Stimulated activated CD8-positive, alpha-beta memory T cell treated with anti-CD3 and anti-CD28 coated beads, Interleukin-12 subunit alpha, Interleukin-12 subunit beta, amount 100 ng/mL, for 4 hours (primary cell): ENCODE measurements at places on chromosomes 12 and 14.

DNA sequence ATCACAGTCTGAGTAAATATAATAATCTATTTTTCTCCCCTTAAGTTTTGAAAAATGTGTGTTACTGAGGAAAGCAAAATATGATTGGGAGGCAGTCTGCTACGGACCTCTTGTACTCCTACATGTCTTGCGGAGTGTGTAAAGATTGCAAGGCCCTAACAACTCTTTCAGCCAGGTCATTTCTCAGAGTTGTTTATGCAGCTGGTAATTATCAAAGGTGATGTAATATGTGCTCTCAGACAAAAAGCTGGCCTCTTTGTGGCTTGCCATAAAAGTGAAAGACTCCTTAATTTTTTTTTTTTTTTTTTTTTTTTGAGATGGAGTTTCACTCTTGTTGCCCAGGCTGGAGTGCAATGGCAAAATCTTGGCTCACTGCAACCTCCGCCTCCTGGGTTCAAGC lies 40.5 kb upstream of the MON2 start:
- no peak for DNase-seq

GRCh38 chr12:12079291-12079690 lies 8.6 kb downstream of the BCL2L14 start:
- DNase-seq, result no peak

DNA sequence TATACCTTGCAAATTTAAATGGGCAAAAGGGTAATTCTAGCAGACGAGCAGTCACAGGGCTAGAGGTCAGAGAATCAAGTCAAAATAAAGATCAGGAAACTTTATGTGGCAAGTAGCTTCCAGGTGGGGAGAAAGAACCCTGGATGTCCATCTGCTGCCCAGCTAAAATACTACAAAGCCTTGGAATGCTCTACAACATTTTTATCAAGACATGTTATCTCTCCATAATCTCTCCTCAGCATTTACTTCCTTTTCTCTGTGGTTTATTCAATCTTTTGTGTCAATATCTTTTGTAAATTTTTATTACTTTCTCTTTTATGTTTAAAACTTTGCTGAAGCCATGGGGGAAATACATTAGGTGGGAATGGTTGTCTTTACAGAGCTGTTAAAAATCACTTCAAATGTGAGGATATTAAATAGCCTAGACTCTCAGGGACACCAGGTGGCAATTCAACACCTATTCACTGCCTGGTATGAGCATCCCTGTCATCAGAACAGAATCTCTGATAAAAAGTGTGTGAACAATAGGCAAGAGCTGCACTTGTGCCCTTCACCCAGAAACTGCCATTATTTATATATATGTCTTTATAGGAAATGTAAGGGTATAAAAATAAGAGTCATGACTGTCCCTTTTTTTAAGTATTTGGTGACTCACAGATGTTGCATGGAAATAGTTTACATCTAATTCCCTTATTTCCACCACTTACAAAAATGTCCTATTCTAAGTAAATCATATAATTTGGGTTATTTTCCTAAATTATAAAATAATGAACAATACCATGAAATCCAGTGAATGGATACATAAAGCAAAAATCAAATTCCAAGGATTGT lies 152.9 kb downstream of the EPS8 start:
- DNase-seq, result no peak

GRCh38 chr12:46553266-46553665 lies 180.7 kb upstream of the SLC38A2 start:
- DNase-seq, result no peak

DNA sequence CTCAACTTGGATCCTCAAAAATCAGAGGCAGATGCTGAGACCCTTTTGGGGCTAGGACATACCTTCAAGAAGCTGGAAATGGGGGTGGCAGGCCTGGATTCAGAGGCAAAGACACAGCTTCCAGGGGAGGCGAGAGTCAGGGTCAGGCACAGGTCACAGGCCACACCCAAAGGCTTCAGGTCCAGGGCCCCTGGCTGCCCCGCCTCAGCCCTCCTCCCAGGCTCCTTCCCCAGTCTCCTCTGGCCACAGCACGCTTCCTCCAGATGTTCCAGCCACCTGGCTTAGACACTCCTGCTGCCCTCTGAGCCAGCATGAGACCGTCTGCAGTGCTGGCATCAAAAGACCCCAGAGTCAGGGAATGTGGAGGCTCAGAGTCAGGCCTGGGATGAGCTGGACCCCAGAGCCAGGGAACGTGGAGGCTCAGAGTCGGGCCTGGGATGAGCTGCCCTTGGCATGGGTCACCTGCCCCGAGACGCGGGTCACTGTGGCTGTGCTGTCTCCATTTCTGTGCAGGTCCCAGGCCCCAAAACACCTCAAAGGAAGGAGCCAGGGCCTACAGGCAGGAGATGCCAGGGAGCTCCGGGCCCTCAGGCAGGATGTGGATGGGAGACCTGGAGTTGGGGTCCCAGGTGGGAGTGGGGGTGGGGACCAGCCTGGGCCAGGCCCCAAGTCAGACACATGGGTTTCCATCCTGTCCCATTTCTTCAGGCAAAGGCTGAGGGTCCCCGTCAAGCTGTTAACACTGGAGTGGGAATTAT lies 58.9 kb downstream of the DIO3 start:
- no peak for DNase-seq

DNA sequence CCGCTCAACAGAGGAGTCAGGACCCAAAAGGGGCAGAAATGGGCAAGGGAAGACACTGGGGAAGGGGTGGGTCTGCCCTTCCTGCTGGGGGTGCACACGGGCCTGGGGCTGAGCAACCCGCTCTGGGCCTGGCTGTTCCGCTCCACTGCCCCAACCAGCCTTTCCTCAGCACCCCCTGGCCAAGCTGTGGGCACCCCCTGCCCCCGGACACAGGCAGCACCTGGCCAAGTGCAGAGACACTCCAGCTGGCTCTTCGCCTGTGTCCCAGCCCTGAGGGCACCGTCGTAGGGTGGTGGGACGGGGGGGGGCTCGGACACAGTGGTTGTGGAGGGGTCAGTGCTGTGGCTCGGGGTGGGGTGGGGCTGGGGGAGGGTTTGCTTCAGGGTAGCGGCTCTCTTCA lies 10.3 kb downstream of the PACS2 start:
- no peak for DNase-seq

DNA sequence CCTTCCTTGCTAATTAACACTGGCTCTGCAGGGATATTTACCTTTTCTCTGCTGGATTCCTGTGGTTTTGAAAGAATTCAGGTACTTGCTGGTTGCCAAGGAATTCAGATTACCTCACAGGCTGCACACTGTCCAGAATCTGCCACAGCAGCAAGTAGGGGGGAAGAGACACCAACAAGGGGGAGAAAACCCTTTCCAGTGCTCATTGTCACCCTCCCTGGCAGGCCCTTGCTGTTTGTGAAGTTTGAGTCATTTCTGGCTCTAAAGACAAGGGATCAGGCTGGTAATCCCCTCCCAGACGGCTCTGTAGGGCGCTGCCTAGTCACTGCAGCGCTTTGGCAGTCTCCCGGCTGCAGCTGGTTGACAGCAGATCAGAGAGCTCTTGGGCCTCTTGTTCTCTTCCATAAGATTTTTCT lies 50.8 kb downstream of the TTLL5 start:
- no peak for DNase-seq

DNA sequence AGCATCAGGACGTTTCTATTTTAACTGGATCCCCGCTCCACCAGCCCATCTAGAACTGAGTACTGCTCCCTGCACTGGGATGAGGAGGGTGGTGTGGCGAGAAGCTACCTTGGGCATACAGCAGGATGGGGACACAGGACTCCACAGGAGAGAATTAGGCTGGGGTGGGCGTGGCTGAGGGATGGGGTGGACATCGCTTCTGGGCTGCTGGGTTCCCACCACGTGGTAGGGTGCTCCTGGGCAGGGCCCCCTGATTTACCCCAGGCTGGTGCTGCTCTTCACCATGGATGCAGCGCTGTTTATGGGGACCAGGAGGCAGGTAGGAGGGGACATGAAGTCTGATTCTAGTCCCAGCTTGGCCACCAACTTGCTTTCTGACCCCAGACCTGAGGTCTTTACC lies 41.9 kb downstream of the VDR start:
- no peak for DNase-seq

DNA sequence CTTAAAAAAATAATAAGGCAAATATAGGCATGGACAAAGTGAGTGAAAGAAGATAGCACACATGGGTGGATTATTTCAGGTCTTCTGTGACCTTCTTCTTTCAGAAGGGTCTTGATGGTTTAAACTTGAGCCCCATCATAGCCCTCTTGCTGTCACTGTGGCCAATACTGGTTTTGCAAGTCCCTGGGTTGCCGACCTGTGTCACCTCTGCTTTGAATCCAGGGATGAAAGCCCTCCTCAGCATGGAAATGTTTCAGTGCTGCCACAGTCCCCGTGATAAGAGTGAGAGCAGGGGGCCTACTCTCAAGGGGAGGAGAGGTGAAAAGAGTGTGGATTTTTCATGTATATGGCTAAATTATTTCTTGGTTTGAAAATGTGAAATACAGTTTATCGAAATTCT lies 30.2 kb upstream of the ATF1 start:
- no peak for DNase-seq
